ENCODE measurements at places on chromosomes 1 and 21. TPM values are rescaled to one million over a fixed set of nuclear protein-coding genes. Genes with fewer than 3 reads are reported as not detected.

GRCh38 chr1:61247051-61247825, 164.9 kb downstream of the NFIA start:
- DNase-seq, result no peak

GRCh38 chr1:189962181-189962580, 515.5 kb downstream of the BRINP3 start:
- no peak for DNase-seq

DNA sequence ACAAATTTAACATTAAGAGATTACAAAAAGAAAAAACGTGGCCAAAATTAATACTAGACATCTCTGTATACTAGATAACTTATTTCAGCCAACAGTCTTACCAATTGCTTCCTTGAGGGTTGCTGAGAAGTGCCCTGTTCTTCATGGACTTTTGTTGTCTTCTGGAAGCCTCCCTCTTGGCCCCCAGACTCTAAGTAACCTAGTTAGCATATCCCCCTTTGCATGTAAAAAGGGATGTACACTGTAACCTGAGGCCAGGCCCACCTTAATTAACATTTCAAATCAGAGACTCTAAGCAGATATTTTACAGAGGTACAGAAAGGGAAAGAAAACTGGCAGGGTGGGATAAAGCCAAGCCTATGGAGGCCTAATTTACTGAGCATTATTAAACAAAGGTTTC, 1047.3 kb downstream of the ADGRL2 start:
- DNase-seq, result no peak

MED8 gene
- 27.6 TPM for total RNA-seq

BNIPL gene
- 0.17 TPM for total RNA-seq

BLACAT1 gene
- total RNA-seq, result not detected

- DNase-seq, result peak; percentile 39
Measured at GRCh38 chr1:210573141-210573540, 244.4 kb downstream of the HHAT start.

- DNase-seq, result no peak
Measured at GRCh38 chr1:152244576-152245273, 20.7 kb upstream of the HRNR start.

OPTC gene
- total RNA-seq, result not detected

Data from esophagus muscularis mucosa (tissue), 4 donors.